ENCODE measurements at places on chromosomes 12 and 14.
A peak's percentile ranks its signal among the peaks of the same experiment; 100 is the strongest.

GRCh38 chr14:31678421-31679249, 117.4 kb downstream of the NUBPL start:
- no peak for DNase-seq

DNA sequence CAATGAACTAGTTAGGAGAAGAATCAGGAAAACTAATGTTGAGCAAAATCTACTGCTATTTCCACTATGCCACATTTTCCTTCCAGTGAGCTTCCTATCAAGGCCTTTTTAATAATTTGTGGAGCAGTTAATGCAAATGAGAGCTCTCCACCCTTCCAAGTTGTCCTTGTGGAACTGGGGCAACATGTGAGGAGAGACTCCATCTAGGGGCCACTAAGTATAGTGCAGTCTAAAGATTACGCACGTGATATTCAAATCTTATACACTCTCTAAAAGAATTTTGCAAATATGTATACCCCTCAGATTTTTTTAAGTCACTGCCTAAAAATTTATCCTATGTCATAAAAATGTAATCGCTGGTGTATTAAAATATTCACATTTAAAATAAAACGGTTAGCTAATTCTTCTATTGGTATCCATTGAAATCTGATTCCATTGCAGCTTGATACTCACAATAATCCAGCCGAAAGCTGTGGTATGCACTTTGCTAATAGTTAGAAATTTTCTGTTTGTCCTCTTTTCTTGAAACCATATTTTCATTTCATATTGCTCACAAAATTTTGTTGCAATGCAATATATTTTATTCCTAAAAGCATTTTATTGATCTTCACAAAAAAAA, 100.1 kb downstream of the PAH start:
- DNase-seq: no peak

GRCh38 chr14:104875811-104876210, 10.7 kb downstream of the CEP170B start:
- no peak for DNase-seq

DNA sequence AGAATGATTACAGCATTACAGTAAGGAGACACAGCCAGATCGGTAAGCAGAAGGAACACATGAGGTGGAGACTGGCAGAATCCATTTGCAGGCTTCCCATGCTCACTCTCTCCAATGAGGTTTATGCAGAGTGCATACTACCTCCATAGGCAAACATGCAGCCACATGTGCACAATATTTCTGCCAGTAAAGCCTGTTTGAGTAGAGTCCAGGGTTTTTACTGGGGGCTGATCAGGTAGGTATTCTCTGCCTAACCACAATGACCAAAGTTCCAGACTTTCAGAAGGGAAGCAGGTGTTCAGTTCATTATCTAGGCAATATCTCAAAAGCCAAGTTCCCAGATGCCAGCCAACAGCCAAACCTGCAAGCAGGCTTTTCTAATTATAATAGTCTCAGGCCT, 31.1 kb downstream of the INTS13 start:
- DNase-seq: no peak

GRCh38 chr14:104142136-104142945, 4.0 kb downstream of the KIF26A start:
- DNase-seq: no peak

GRCh38 chr14:99479160-99479905, 1.3 kb downstream of the SETD3 start:
- DNase-seq: no peak

GRCh38 chr12:42810006-42810405, 220.5 kb upstream of the PRICKLE1 start:
- no peak for DNase-seq

GRCh38 chr14:90344331-90345238, 12.8 kb upstream of the NRDE2 start:
- no peak for DNase-seq

DNA sequence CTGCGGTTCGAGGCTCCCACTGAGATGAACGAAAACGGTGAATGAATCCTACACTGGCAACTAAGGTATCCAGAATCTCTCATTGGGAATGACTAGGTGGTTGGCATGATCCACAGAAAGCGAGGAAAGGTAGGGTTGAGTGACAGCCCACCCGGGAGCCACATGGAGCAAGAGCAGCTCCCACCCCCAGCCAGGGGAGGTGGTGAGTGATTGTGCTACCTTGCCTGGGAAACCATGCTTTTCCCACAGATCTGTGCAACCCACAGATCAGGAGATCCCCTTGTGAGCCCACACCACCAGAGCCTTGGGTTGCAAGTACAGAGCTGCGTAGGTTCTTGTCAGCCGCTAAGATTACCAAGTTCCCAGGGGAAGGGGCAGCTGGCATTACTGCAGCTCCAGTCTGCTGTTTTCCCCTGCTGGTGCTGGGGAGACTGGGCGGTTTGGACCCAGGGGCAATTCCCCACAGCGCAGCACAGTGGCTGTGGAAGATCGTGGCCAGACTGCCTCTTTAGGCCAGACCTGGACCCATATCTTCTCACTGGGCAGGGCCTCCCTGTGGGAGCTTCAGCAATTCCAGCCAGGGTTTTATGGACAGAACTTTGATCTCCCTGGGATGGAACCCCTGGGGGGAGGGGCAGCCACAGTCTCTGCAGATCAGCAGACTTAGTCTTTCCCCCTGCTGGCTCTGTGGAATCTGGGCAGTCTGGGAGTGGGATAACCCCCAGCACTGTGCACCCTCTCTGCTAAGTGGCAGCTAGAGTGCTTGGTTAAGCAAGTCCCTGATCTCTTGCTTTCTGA, 44.6 kb upstream of the PPP4R3A start:
- no peak for DNase-seq

GRCh38 chr14:69525896-69526295, 41.4 kb downstream of the PLEKHD1 start:
- DNase-seq: no peak

DNA sequence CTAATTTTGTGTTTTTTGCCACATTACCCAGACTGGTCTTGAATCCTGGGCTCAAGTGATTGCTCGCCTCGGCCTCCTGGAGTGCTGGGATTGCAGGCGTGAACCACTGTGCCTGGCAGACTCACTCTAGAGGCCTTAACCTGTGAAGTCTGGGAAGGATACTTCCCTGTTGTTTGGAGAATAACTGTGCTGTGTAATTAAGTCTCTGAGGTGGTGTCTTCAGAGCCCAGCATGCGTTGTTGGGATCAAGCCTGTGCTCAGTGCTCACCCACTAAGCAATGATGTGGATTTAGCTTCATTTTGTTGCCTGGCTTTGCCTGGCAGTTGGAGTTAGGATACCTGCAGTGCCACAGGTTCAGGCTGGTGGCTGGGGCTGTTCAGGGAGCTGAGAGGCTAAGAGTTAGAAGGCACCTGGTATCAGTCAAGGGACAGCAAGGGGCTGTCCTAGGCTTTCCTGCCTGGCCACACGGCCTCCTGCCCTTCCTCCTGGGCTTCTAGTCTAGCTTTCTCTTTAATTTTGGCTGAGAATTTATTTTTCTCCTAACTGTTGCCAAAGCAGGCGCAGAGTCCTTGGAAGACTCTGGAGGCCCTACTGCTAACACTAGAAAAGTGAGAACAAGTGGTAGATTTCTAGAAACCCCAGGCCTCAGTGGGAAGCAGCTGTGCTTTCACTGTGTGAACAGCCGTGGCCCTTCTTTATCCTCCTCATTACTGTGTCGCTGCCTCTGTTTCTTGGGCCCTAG, 38.5 kb downstream of the EP400 start:
- DNase-seq: no peak

GRCh38 chr14:87331991-87332390, 661.0 kb downstream of the GALC start:
- no peak for DNase-seq

DNA sequence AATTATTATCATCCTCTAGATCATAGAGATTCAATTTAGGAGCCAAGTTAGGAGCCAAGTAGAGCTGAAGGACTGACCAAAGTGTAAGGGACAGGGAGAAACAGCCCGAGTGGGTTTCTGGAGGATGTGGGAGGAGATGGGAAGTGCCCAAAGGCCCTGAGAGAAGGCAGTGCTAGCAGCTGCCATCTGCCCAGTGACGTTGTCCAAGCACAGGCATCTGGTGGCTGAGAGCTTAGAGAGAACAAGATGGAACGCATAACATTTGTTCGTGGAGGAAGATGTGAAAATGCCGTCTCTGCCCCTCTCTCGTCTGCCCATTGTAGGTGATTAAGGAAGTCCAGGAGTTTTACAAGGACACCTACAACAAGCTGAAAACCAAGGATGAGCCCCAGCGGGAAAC, 34.7 kb downstream of the CD9 start:
- no peak for DNase-seq

DNA sequence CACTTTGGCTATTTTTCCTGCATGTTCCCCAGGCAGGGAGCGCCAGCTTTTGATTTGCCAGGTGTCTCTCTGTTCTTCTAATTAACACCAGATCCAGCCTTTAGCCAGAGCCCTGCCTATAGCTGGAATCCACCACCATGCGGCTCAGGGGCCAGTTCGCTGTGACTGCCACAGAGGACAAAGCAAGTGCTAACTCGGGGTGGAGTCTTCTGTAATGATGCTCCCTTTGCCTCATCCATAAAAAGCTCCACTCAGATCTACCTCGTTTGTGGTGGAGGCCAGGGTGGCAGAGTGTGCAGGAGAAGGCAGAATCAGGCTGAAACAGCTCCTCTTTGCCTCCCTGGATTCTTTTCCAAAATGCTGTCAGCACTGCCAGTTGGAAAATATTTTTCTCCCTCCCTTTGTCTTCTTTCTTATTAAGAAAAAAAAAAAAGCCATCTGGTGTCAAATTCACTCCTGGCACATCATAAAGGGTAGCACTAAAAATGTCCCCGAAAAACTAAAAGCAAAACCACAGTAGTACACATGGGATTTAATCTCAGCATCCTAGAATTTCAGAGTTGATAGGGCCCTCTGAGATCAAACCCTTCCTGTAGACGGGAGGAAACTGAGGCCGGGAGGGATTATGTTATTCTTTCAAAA, 18.0 kb upstream of the CTDSP2 start:
- no peak for DNase-seq

GRCh38 chr14:105398726-105399465, 558 bp downstream of the TEX22 start:
- peak; percentile 15 for DNase-seq

DNA sequence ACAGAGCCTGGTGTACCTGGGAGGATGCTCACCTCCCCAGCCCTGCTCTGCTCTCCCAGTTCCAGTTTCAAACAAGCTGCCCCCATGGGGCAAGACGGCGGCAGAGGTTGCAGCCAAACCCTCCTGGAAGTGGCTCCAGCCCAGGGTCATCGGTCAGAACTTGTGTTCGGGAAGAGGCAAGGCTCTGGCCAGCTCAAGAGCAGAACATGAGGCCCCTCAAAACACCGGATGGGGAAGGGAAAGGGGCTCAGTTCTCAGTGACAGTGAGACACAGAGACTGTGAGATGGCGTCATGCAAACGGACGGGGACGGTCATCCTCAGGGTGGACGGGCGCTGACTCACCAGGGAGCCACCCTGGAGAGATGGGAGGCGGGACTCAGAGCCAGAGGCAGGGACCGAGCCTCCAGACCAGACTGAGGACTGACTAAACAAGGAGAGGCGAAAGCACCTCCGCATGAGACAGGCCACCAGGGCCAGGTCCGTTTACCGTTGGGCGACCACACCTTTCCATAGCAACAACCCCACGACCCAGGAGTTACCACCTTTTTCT, 63.9 kb upstream of the GALNT9 start:
- no peak for DNase-seq

- DNase-seq: no peak
These were observed 259.0 kb upstream of the G2E3 start for GRCh38 chr14:30299915-30300314.

DNA sequence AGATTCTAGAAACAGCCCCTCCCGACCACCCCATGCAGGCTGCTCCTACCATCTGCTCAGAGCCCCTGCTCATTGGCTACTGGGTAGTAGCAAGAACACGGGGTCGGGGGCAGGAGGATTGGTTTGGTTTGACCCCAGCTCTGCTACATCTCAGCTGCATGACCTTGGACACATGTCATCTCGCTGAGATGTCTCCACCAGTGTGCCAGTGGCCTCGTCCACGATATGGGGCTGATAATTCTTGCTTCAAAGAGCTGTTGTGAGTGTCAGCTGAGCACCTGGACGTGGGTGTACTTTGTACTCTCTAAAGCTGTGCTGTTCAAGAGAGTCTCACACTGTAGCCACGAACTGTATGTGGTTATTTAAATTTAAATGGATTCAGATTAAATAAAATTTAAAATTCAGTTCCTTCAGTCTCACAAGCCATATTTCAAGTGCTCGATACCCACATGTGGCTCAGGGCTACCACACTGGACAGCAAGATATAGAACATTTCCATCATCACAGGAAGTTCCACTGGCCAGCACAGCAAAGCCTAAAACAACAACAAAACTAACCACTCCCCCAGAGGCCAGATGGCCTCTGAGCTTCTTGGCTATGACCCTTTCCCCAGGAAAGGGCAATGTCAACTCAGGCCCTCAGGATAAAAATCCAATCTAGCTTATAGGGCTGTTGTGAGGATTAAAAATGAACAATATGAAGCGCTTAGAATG, 18.6 kb downstream of the LTBP2 start:
- no peak for DNase-seq

DNA sequence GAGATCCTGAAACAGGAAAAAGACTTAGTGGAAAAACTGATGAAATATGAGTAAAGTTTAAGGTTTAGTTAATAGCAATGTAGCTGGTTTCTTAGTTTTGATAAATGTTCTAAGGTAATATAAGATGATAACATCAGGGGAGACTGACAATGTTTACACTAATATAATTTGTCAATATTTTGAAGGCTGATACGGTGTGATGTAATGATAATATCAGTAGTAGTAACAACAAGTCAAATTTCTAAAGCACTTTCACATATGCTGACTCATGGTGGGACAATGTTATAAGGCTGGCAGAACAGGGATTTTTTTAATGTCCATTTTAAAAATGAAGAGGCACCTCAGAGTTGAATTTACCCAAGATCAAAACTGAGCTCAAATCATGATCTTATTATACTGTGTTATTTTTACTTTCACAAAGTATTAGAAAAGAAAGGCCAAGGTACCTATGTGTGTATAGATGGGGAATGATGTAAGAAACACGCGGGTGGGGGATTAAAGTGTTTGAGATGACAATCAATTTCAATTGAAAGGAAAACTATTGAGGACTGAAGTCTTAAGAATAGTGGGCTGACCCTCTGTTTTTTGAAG, 2.4 kb upstream of the FLRT2 start:
- no peak for DNase-seq

- DNase-seq: no peak
These were observed 2.6 kb downstream of the BMP4 start for GRCh38 chr14:53953828-53954550.

DNA sequence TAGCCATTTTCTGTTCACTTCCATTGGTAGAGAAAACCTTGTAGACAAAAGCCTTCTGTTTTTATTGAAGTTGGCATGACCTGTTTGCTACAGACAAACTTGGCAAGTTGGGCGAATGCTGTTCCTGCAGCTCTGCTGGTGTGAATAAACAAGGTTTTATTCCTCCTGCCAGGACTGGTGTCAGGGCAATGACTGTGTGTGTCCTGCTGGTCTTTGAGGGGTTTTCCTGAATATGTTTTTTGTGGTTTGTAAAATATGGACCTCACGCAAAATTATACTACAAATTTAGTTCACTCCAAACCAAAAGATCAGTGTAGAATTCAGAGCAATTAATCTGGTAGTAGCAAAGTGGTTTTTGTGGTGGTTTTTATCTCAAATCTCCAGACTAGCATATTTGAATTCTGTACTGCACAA, 140.8 kb downstream of the ERC1 start:
- no peak for DNase-seq

GRCh38 chr14:52911904-52912303, 38.9 kb downstream of the FERMT2 start:
- DNase-seq: no peak

- DNase-seq: no peak
These were observed 11.5 kb upstream of the TDRD9 start for GRCh38 chr14:103916636-103917262.

All from activated naive CD8-positive, alpha-beta T cell treated with anti-CD3 and anti-CD28 coated beads, Interleukin-2, amount 50 U/mL, for 16 hours (primary cell).